H4 (cell line): ENCODE measurements at places on chromosomes 2 and 18.

GRCh38 chr2:101168706-101169105, 17.5 kb upstream of the TBC1D8 start:
- no peak for DNase-seq

DNA sequence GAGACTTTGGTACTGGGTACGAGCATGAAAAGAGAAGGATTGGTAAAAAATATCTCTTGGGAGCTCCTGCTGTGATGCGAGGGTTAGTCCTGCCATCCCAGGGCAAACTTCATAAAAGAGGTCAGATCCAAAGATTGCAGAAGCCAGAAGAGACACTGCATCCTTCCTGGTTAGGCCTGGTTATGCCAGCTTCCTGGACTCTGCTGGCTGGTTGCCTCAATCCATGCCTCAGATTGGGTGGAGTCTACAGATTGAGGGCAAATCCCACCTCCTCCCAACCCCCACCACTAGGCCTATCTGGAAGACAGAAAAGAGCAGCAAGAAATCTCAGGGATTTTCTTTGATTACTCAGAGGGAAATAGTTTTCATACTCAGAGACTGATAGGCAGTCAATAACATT, 5.3 kb upstream of the ACADL start:
- DNase-seq: no peak

DNA sequence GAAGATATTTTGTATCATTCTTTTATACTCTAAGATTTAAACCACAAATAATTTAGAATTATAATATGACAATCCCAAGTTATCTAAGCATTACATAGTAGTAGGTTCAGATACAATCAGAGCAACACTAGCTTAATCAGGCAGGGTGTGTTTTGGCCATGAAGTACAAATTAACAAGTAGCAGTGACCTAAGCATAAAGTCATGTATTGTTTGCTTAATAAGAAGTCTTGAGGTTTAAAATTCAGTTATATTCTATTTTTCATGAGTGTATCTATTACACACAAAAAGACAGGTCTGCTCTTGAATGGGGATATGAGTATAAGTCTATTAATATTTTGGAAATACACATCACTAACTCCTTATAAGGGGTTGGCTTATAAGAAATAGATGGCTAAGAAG, 39.9 kb downstream of the DYNAP start:
- no peak for DNase-seq

DNA sequence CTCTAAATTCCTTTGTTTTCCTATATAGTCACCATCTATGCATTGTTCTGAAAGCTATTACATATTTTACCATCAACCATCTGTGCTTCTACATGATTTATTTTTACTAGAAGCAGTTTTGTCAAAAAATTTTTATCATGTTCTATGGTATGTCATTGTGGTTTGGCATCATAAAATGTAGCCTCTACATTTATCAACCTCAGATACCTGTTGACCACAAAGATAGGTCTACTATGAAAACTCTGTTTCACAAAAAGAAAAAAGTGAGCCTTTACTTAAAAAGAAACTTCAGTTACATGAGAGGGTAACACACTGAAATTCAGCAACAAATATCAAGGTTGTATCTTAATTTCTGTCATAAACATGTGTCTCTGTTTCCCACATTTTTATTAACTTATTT, 3.7 kb downstream of the BCL2 start:
- DNase-seq: no peak

- no peak for DNase-seq
These were observed 797 bp downstream of the TTC32 start for GRCh38 chr2:19900931-19901441.

DNA sequence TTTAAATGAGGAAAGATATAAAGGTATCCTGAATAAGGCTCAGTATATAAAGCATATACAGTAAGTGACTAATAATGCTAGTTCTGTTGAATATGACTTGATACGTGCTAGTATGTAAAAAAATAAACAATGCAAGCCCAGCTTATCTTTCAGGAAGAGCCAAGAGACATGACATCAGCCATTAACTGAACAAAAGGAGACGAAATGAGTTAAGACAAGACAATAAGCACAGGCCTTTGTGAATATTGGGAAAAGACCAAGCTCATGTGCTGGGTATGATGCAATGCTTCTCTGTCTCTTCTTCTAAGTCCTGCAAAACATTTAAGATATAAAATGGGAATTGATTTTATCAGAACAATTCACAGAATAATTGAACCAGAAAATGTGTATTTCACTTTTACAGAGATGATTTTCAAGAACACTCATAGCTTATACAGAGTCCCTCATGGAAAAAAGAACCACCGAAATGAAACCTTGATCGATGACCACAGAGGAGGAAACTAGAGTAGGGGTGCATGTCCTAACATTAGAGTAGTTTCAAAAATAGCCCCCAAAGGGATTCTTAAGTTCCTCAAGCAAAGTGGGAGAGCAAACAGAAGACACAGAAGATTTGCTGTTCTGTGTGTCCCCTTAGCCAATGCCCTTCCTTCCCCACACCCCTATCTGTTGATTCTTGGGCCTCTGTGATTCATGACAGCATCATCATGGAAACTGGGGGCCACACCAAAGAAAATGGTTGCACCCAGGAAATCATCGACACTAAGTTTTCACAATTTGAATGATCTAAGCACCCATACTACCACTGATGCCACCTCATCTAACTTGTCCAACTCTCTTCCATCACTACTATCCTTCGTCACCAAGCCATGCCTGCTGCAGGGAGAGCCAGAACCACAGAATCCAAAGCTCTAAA, 68.0 kb upstream of the CRIM1 start:
- no peak for DNase-seq

DNA sequence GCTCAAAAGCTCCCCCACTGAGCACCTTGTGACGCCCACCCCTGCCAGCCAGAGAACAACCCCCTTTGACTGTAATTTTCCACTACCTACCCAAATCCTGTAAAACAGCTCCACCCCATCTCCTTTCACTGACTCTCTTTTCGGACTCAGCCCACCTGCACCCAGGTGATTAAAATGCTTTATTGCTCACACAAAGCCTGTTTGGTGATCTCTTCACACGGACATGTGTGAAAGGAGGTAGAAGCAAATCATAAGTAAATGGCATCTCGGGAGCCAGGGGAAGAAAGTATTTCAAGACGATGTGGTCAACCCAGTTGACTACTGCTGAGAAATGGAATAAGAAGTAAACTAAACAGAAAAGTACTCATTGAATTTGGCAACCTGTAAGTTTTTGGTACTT, 11.2 kb upstream of the NCKAP1 start:
- DNase-seq: no peak

GRCh38 chr2:221347471-221347870, 224.6 kb downstream of the EPHA4 start:
- DNase-seq: no peak

DNA sequence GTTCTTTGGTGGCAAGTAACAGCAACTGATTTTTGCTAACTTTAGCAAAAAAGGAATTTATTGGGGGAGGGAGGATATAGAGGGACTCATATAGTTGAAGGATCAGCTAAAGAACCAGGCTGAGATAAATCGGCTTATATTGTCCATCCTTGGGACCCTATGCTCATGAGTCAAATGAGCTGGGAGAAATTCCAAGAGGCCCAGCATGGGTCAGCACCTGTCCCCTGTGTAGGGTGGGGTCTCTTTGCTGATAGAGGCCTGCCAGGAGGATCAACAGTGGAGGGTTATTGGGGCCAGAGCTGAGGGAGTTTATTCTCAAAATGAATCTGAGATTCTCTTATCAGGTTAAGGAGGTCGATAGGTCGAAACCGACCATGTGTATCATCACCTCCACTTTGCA, 97.2 kb downstream of the VAPA start:
- DNase-seq: no peak

DNA sequence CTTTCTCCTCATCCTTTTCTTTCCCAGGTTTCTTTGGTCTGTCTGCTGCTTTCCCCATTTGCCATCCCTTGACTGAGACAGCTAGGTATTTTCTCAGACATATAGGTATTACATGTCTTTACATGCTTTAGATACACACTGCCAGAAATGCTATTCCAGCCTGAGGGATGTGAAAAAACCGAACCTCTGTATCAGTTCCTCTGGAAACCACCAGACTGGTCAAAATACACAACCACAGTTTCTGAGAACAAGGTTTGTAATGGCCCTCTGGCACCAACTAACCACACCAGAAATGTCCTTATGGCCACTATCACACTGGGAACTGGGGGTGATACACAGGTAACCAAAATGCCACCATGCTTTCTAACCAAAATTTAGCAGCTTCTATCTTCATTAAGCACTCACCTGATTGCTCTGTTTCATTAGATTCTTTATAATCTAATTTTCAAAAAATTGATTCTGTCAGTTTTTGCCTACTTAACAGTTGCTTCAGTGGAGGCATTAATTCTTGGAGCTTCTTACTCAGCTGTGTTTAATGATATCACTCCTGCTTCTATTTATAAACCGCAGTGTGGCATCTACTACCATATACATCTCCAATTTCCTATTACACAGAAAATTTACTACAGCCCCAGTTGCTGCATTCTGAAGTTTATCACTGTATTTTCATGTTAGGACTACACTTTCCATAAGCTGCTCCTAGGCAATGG, 243.5 kb downstream of the WDPCP start:
- DNase-seq: no peak

DNA sequence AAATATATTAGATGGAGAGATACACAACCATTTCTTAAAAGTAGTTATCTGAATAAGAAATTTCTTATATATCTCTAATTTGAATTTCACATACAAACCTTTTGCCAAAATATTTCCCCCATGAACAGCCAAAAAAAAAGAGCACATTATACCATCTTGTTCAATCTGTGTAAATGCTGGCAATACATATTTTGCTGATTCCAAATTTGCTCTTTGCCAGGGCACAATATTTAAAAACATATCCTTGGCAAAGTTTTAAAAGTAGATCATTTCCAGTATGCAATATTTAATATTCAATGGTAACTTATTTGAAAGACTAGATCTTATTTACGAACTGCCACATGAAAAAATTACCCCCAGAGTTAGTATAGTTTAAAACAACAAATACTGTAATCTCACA, 204.2 kb downstream of the CBLN2 start:
- DNase-seq: no peak

DNA sequence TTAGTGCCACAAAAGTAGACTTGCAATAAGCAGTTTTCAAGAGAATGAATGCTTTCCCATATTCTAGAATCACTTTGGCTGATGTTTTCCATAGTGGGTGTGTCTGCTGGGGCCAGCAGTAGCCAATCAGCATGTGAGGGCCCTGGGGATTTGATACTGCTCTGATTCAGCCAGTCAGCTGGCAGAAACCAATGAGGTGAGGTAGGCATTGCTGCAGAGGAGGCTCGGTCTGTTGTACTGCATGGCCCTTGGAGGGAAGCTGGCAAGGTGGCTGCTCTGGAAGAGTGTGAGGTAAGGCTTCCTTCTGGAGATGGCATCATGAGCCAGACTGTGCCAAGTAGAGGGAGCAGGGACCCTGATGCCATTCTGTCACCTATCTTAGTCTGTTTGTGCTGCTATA, 22.7 kb downstream of the TMEM87B start:
- peak; percentile 21 for DNase-seq

GRCh38 chr18:63237881-63238692, 81.5 kb downstream of the BCL2 start:
- peak; percentile 95 for DNase-seq

DNA sequence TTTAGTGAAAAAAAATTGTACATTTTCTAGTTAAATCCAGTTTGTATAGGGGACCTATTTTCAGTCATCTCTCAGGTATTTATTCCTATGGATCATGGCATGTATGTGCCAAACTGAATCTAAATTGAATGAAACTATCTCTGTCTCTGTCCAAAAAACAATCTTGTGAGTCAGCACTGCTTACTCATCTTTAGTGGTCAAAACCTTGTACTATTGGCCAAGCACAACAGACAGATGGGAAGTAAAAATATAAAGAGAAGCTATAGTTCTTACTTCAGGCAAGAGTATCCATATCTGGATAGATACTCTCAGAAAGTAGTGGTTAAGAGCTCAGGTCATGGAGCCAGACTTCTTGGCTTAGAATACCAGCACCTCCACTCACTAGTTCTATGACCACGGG, 76.0 kb upstream of the KLHL14 start:
- DNase-seq: no peak

- DNase-seq: no peak
These were observed 321.4 kb downstream of the CDH2 start for GRCh38 chr18:27855486-27855885.

GRCh38 chr2:113765276-113765675, 8.8 kb upstream of the SLC35F5 start:
- no peak for DNase-seq

DNA sequence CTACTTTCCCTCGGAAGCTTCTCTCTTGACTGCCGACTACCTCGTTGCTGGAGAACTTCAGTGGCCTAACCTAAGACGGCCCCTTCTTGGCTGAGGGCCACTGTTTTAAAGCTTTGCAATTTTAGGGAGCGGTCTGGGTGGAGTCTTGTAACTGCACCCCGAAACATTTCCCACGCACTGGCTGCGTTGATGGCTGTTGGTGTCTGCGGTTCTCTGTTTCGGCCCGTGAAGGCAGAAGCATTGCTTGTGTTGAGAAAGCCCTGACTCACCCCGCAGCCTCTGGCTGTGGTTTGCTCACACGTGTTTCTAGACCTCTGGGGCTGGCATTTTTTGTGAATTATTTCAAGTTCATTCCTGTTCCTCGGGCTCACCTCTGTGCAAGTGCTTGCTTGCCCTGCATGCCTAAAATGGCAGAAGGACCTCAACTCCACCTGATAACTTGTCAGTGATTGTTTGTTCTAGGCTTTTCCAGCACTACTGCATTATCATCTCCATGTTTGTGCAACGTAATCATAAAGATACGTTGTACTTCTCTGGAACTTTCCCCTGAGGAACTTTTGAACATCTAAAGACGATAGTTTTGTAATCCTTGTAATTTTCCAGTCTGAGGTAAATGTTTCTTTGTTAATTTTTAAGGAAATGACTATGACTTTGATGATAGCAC, 94.2 kb upstream of the DLX2 start:
- peak; percentile 58 for DNase-seq

DNA sequence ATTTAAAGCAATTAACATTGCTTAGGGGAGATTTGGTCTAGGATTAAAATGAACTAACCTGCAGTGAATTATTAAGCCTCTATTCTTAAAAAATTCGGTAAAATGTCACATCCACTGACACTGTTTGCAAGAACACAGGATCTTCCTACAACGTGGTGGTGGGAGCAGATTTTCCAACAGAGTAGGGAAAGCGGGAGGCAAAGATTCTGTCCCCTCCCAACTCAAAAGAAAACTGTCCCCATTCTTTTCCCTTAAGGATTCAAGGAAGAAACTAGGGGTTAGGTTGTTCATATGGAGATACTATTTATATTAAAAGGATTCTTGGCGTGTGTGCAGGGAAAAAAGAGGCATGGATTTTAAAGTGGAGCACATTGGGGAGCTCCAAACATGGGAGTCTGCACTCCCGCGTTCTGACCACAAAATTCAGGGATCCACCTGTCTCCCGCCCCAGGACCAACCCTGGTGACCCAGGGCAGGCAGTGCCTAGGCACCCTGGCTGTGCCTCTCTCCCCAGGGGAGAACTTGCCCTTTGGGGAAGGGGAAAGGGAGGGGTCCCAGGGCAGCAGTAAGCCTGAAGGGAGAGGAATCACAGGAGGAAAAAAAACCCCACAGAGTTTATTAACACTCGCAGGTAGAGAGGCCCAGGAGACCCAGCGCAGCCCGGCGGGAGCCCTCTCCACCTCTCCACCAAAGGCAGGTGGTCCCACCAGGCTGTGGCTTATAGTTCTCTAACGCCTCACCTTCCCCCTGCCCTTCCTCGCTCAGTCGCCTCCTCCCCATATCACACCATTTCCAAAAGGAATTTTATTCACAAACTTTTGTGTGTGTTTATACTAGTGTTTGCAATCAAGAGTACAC, 2.3 kb downstream of the PTGR3 start:
- DNase-seq: no peak

- DNase-seq: no peak
These were observed 535.5 kb downstream of the TNS1 start for GRCh38 chr2:217467331-217467730.

GRCh38 chr18:13730481-13730880, 4.0 kb downstream of the RNMT start:
- DNase-seq: no peak
